CD4-positive, alpha-beta T cell (primary cell): ENCODE measurements at places on chromosomes 6 and 20. TPM values are rescaled to one million over a fixed set of nuclear protein-coding genes. Genes with fewer than 3 reads are reported as not detected.

DNA sequence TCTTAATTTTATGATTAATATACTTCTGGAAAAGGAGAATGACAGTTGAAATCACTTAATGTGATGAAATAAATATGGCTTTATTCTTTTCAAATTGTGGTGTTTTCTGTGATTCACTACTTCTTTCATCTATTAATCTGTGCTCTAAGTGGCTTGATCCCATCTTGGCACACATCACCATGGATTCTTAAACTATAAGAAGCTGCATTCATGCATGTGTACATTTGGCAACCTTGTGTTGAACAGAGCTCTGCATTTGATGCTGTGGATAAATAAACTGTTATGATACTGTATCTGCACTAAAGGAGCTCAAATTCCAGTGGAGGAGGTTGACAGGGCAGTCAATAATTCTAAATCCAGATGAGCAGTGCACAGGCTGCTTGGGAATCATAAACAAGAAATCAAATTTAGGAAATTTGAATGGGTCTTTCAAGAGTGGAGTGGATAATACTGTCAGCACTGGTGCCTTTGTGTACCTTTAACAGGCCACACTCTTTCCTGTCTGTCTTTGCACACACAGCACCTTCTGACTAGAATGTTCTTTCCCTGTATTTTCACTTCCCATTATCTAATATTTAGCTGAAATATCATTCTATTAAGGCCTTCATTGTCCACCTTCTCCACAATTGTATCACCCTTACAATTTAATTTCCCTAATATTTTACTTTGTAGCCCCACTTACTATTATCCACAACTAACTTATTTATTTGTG is 252.9 kb downstream of the GRM1 start:
- no peak for DNase-seq

DNA sequence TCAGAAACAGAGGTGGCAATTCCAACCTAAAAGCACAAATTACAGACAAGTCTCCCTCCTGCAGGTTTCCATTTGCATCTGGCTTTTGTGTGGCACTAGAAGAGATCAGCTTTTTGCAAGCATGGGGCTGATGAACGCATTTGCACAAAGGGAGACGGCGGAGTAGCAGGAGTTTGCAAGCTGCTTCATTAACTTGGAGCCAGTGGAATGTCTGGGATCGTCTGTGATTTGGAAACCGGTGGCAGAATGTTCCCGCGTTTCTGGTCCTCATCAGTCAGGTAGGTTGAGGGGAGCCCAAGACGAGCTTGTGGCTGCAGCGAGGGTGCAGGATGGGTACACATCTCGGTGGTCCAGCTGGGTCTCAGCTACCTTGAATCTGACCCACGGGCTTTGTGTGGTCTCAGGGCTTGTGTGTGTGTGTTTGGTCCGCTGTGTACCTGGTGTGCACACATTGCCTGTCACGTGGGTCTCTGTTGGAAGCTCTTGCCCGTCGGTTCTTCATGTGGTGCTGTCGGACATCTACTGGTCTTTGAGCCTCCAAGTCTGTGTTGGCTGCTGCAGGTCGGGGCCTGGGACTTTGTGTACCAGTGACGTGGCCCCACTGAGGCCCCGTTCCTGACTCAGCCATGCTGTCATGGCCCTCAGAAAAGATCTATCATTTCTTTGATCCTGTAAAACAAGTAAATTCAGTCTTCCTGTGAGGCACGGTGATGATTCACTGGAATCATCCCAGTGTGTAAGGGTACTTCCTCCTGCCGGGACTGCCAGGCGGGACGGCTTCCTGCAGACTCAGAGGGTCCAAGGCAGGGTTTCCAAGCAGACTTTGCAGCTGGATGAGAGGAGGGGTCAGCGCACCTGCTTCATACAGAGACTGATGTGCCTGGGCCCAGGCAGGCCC is 12.4 kb upstream of the MYT1 start:
- DNase-seq: no peak

DNA sequence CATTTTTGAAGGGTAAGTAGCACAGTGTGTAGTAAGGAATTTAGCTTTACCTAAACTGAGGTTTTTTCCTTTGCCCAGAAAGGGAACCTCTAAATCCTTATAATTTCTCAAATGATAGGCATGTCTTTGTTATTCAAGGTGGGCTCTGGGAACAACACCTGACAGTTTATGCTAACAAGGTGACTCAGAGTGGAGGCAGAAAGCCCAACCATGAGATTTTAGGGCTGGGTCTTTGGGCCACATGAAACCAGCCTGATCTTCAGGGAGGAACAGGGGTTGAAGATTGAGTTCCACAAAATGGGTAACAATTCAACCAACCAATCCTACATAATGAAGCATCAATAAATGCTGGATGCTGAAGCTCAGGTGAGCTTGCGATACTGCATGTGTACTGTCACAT is 46.6 kb downstream of the PRSS35 start:
- DNase-seq: no peak

- DNase-seq: no peak
Measured at GRCh38 chr6:129920103-129920798, 59.1 kb upstream of the TMEM244 start.

The ABT1 gene
- 40.4 TPM for total RNA-seq

DNA sequence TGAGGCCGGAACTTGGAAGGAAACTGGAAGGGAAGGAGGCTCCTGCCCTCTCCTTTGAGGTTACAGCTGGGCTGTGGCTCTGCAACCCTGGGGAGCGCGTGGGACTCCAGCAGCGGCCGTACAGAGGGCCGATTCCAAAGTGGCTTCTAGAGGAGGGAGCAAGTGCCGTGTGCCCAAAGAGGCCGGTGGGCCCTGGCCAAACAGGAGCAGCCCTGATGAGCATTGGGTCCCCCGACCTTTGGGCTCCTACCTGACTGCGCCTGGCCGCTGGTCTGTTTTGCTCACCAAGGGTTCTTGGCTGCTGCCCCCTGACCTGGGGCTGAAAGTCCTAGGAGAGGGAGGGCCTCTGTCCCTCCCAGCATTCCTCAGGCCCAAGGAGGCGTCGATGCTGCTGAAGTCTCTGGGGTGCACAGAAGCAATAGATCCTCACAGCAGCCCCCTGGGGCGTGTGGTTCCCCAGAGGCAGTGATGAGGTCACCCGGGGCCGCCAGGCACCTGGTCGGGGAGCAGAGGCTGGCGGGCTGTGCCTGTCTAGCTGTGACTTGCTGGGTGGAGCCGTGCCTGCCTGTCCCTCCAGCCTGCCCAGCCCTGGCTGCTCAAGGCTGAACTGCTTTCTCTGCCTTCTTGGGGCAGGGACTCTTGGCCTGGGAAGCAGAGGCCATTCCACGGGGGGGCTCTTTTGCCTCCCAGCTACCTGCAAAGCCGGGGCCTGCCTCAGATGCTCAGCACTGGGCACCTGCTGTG is 9.8 kb downstream of the RBM38 start:
- DNase-seq: no peak

The TMC2 gene
- not detected for total RNA-seq

The BMP5 gene
- not detected for total RNA-seq

The RREB1 gene
- 56.5 TPM for total RNA-seq

The SLC32A1 gene
- not detected for total RNA-seq

- no peak for DNase-seq
Measured at GRCh38 chr6:125232466-125232865, 69.3 kb downstream of the HDDC2 start.

DNA sequence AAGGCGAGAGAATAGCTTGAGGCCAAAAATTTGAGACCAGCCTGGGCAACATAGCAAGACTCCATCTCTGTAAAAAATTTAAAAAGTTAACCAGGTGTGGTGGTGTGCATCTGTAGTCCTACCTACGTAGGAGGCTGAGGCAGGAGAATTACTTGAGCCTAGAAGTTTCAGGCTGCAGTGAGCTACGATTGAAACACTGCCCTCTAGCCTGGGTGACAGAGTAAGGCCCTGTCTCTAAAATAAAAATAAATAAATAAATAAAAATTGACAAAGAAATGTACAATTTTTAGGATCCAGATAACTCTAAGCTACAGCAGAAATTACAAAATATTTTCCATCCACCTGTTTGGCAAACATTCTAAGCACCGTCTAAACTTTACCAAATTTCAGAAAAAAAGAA is 941.0 kb upstream of the ADGRB3 start:
- DNase-seq: no peak

DNA sequence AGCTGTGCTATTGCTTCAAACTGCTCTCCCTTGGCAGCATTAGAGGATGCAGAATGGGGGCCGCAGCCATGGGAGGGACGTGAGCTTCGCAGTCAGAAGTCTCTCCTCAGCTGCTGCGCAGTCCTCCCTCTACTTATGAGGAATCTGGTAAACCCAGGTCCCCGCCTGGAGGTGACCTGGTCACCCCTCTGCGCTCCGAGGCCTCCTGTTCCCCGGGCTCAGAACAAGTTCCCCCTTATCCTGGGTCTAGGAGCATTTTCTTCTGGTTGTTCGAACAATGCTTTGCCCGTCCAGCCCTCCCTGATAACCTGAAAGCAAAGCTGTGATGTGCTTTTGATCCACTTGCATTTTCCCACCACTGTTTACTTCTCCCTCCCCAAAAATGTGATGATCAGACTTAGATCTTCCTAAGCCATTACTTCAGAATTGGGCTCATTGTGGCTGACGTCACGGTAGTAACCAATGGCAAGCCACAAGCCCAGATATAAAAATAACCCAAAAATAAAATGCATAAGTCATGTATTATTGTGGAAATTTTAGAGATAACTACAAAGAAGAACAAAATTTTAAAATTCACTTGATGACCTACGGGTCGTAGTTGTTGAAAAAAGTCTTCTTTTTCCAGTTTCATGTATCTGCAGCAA is 80.7 kb downstream of the SERAC1 start:
- no peak for DNase-seq

DNA sequence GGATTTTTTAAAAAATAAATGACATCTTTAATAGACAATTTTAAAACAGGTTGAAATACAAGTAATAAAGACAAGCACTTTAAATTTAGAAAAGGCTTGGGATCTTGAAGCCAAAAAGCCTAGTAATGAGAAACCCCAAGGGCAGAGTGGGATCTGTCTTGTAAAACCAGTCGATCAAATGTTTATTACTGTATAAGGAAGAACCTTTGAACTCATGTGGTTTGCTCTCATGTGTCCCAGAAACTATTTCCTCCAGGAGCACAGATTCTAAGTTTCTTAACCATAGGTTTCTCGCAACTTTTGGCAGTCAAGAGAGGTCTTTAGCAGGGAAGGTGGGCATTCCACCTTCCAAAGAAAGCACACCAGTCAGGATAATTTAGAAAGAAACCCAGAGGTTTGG is 541.7 kb upstream of the BTBD3 start:
- DNase-seq: no peak

GRCh38 chr6:2546901-2547300 is 203.8 kb downstream of the MYLK4 start:
- no peak for DNase-seq

The RIPOR3 gene
- not detected for total RNA-seq

GRCh38 chr6:159180001-159180400 is 10.8 kb downstream of the FNDC1 start:
- DNase-seq: no peak

The MEP1A gene
- total RNA-seq: not detected

DNA sequence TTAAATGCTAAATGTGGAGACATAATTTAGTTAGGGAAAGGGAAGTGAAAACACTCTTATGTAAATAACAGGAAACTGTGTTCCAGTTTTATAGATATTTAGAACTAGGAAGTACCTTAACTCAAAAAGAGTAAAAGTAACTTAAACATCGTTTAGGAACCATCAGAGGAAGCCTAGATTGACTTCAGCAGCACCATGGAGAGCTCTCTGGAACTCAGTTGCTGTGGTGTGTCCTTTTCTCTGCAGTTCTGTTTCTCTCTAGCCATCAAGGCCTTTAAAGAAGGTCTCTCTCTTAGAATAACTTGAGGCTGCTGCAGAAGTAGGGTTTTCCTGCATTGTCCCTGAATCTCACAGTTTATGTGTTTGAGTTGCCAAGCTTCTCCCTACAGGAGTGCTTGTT is 26.9 kb downstream of the CLVS2 start:
- no peak for DNase-seq

DNA sequence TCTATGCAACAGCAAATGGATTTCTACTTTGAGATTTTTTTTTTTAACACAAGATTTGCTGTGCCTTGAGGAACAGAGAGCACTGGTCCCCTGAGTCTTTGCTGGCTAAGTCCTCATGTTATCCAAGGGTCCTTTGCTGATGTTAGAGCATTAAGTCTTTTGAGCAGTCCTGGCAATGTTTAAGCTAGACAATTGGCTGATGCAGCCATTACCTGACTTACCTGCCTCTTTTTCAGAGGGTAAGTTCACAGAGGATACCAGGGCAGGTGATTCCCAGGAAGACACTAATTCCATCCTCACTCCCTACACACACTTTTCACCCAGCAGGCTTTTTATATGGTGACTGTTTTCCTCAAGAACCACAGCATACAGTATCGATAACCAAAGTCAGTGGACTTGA is 337.7 kb downstream of the HDGFL1 start:
- DNase-seq: no peak

The PGK2 gene
- total RNA-seq: not detected

- DNase-seq: no peak
Measured at GRCh38 chr6:139833592-139833991, 459.1 kb upstream of the CITED2 start.

- no peak for DNase-seq
Measured at GRCh38 chr6:139580592-139581484, 206.4 kb upstream of the CITED2 start.

DNA sequence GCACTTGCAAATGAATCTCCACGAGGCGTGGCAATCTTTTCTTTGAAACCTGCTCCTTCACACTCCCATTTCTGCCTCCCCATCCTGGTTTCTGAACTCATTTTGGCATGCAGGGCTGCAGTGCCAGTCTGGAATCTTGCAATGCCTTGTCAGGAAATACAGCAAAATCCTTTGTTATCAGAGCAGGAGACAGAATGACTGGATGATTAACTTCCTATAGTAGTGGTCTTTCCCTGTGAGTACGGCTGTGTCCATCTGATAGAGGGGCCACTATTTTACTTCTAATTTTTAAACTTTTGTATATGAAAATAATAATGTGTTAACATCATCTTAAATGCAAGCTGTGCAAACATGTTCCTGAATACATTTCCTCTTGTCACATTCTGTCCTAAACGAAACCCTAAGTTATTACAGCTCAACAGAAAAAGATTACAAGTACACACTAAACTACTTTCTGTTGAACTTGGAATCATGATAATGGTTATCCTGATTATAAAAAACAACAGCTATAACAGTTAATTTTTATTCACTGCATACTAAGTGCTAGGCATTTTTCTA is 140.2 kb downstream of the KIF13A start:
- DNase-seq: no peak

The POLR1H gene
- total RNA-seq: 39.4 TPM

DNA sequence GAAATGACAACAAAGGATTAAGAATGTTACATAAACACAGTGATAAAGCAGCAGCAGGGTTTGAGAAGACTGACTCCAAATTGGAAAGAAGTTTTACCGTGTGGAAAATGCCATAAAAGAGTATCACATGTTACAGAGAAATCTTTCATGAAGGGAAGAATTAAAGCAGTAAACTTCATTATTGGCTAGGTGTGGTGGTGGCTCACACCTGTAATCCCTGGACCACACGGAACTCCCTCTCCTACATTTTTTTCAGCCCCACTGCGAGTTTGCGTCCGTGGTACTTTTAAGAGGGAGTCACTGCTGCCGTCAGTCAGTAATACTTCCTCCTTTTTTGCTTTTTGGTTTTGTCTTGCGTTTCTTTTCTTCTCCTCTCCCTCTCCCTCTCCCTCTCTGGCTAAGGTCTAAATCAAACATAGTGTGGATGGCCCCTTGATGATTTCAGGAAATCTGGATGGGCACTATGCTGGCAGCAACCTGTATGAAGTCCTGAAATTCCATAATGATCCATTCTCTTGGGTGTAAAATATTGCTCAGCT is 112.3 kb downstream of the MAN1A1 start:
- no peak for DNase-seq

GRCh38 chr20:48770700-48771442 is 56.9 kb downstream of the PREX1 start:
- no peak for DNase-seq

The LY6G5B gene
- 27.0 TPM for total RNA-seq

The HAO1 gene
- total RNA-seq: not detected
